ENCODE measurements at places on chromosomes 2 and 18. TPM values are rescaled to one million over a fixed set of nuclear protein-coding genes. Genes with fewer than 3 reads are reported as not detected.

The CCL20 gene
- total RNA-seq = 13.5 TPM

The G6PC2 gene
- not detected for total RNA-seq

The NLRC4 gene
- 0.57 TPM for total RNA-seq

- DNase-seq = no peak
Measured at GRCh38 chr2:105344704-105345345, 7.5 kb downstream of the C2orf49 start.

GRCh38 chr2:198756166-198756565 is 701.6 kb downstream of the SATB2 start:
- no peak for DNase-seq
